NCI-H1436 (cell line): ENCODE measurements at places on chromosomes 6 and 20.

- no peak for DNase-seq
Observed at GRCh38 chr6:641225-641985, 15.5 kb downstream of the HUS1B start.

- DNase-seq, result no peak
Observed at GRCh38 chr6:159977255-159977903, 8.5 kb downstream of the IGF2R start.

- DNase-seq, result no peak
Observed at GRCh38 chr6:44485601-44486401, 98.3 kb downstream of the CDC5L start.

GRCh38 chr6:46058951-46059350 lies 43.3 kb upstream of the CLIC5 start:
- no peak for DNase-seq

- DNase-seq, result no peak
Observed at GRCh38 chr6:160226118-160226591, 32.5 kb downstream of the SLC22A2 start.

DNA sequence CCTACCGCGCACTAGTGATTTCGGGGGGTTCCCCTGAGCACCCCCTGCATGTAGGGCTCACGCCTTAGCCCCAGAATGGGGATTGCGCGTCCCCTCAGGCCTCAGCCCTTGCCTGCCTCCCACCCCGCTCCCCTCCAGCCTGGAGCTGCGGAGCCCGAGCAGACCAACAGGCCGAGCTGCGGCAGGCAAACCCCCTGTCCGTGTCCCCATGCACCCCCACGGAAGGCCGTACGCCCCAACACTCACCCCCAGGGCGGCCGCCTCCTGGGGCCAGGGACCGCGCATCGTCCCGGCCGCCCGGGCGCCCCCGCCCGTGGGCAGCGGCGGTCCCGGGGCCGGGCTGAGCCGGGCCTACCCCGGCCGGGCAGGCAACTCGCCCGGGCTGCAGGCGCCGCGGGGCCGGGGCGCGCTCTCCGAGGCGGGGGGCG lies 1.2 kb upstream of the KCNB1 start:
- DNase-seq, result no peak

DNA sequence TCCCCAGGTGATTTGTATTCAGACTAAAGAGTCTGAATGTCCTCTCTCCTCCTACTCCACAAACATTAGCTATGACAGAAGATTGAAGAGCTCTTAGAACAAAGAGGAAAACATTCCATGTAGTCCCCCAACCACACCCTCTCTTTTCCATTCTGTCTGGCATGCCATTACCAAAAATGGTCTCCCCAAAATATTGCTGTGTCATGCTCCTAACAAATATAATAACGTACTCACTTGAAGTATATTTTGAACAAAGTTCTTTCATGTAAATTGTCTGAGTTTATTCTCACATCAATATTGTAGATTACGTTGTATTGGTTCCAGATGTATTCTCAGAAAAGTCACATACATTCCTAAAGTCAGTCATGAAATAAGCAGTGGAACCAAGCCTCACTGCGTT lies 467.3 kb upstream of the IRAK1BP1 start:
- DNase-seq, result no peak

- no peak for DNase-seq
Observed at GRCh38 chr20:38230253-38230551, 30.3 kb downstream of the KIAA1755 start.

GRCh38 chr6:159729598-159730331 lies 2.5 kb downstream of the WTAP start:
- DNase-seq, result no peak

- peak; percentile 13 for DNase-seq
Observed at GRCh38 chr6:153208706-153209105, 77.6 kb upstream of the RGS17 start.

GRCh38 chr20:61757678-61758563 lies 307.8 kb downstream of the TAF4 start:
- no peak for DNase-seq

DNA sequence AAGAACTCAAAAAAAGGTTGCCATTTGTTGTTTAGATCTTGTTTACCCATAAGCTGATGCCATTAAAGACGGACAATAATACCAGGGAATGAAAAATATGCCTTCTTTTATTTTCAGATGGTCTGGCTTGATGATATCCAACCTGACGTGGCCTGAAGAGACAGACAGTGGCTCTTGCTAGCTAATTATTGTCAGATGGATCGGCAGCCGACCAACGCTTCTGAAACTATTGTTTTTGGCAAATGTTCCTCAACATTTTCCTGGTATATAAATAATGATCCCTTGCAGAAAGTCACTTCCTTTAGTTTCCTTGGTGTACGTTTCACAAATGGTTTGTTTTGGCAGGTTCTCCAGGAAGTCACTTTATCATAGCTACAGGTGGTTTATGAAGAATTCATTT lies 290.9 kb upstream of the TSHZ2 start:
- no peak for DNase-seq

- DNase-seq, result no peak
Observed at GRCh38 chr6:3333263-3333662, 74.5 kb downstream of the PSMG4 start.

DNA sequence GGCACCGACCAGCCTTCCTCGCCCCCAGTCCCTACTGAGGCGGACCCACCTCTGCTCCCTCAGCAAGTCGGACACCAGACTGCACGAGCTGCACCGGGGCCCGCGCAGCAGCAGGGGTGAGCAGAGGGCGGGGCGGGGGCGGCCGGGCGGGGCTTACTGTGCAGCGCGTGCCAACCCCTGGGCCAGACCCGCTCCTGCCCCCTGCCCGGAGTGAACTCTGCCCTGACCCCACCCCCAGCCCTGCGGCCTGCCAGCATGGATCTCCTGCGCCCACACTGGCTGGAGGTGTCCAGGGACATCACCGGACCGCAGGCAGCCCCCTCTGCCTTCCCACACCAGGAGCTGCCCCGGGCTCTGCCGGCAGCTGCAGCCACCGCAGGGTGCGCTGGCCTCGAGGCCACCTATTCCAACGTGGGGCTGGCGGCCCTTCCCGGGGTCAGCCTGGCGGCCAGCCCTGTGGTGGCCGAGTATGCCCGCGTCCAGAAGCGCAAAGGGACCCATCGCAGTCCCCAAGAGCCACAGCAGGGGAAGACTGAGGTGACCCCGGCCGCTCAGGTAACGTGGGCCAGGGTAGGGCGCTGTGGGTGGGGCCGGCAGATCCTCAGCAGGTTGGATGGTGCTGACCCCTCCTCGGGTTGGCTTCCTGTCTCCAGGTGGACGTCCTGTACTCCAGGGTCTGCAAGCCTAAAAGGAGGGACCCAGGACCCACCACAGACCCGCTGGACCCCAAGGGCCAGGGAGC lies 1.5 kb upstream of the SLC2A4RG start:
- no peak for DNase-seq

DNA sequence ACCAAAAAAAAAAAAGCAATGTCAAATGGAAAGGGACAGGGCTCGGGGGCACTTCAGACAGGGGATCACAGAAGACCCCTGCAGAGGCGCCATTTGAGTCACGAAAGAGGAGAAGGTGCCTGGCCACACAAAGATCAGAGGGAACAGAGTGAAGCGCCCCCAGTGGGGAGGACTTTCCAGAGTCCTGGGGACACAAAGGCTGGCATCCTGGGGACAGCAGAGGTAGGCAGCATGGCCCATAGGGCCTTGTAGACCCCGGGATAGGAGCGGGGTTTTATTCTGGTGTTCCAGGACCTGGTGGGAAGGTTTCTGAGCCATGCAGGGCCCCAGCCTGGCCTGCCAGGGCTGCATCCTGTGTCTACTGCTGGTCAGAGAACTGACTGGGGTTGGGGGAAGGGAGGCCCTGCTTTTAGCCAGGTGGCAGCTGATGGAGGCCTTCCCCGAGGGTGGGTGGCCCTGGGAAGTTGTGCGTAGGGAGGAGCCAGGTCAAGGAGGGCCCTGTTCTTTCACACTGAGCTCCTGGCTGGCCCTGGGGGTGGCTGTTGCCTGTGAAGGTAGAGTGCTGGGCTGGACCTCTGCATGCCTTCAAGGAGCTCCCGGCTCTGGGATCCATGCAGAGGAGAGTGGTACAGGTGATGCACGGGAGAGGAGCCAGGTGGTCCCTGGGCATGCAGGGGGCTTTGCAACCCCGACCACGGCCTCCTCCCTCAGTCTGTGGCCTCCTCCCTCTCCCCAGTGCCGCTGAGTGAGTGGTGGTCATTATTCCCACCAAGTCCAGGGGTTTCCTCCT lies 117.9 kb downstream of the CDH4 start:
- DNase-seq, result no peak

GRCh38 chr6:128635219-128635618 lies 114.8 kb upstream of the PTPRK start:
- DNase-seq, result no peak

DNA sequence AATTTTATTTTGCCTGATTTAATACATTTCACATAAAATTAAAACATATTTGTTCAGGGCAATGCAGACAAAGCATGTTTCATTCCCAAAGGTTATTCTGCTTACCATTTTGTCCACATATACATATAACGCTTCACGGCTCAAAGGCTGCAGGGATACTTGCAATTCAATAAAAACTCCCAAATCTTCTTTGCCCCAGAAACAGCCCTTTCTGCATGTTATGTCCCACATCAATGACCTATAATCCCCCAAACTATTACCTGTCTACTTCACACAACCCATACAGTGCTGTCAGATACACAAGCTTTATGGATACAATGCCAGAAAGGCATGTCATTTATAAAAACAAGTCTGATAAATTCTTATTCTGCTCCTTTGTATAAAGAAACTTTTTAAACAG lies 20.2 kb downstream of the SNX5 start:
- no peak for DNase-seq

GRCh38 chr6:8218861-8219260 lies 116.5 kb upstream of the EEF1E1 start:
- DNase-seq, result no peak

DNA sequence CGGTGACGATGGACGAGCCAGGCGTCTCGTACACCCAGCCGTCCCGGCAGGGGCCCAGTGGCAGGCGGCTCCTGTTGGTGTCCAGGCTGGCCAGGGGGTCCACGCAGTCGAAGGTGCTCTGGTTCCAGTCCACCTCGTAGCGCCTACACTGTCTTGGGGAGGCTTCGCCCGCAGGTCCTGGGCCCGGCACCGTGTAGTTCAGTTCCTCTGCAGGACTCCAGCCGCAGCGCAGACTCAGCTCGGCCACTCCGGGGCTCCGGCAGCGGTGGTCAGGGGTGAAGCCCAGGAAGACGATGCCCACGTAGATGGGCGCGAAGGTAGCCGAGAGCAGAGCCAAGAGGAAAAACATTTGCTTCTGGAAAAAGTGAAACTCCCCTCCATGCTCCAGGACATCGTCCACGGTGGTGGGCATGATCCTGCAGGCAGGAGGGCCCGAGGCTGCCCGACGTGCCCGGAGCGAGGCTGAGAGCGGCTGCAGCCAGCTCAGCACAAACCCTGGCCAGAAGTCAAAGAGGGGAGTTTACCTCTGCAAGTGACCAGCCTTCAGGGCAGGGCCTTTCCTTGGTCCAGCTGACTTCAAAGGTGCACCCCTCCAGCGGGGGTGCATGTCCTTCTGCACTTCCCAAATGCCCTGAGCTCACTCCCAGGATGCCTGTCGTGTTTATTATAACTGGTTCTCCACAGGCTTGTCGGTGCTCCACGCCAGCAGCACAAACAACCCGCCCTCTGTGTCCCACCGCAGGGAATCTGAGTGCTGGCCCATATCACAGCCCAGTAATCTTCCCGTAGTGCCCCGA lies at the start of gene SLC22A2:
Gene SLC22A2, minus strand, starts transcription at position 476 of the 797 bp plus-strand sequence. Its CDS starts 64 bp downstream, at position 412.
- no peak for DNase-seq

GRCh38 chr6:75220357-75220756 lies 14.5 kb upstream of the COL12A1 start:
- DNase-seq, result no peak

- DNase-seq, result no peak
Observed at GRCh38 chr6:30761791-30762429, 17.6 kb upstream of the IER3 start.

- no peak for DNase-seq
Observed at GRCh38 chr6:159640722-159641482, 52.1 kb downstream of the SOD2 start.

DNA sequence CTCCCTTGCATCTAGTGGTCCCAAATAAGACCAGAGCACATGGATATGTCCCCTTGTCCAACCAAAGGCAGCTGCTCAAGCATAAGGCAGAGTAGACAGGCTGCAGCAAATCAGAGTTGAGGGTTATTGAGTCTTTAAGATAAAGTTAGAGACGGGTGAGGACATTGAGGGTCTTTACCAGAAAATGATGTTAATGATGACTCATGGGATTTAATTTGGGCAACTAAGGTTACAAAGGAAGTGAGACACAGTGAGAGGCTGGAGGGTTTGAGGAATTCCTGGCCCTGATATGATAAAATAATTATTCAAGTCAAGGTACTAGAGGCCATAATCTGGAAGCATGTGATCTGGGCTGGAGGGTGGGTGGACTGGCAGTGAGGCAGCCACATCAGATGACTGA lies 133.6 kb downstream of the ALDH8A1 start:
- no peak for DNase-seq

- no peak for DNase-seq
Observed at GRCh38 chr20:43352996-43353395, 104.7 kb upstream of the SRSF6 start.

GRCh38 chr20:12077875-12078274 lies 160.2 kb downstream of the BTBD3 start:
- no peak for DNase-seq
